ENCODE measurements at places on chromosomes 13 and 19. TPM values are rescaled to one million over a fixed set of nuclear protein-coding genes. Genes with fewer than 3 reads are reported as not detected.

Gene DUXA
- not detected for total RNA-seq

DNA sequence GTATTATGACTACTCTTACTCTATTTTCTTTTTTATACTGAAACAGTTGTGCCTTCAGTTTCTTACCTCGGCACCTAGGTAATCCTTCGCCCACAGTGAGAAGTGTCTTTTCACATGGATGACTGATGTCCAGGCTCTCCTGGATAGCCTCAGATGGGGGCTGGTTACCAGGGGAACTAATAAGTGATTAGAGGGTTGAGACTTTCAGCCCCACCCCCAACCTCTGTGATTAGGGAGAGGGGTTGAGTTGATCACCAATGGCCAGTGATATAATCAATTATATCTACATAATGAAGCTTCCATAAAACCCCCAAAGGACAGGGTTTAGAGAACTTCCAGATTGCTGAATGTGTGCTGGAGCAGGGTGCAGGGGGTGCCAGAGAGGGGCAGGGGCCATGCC lies 43.0 kb upstream of the GPR183 start:
- DNase-seq: no peak

DNA sequence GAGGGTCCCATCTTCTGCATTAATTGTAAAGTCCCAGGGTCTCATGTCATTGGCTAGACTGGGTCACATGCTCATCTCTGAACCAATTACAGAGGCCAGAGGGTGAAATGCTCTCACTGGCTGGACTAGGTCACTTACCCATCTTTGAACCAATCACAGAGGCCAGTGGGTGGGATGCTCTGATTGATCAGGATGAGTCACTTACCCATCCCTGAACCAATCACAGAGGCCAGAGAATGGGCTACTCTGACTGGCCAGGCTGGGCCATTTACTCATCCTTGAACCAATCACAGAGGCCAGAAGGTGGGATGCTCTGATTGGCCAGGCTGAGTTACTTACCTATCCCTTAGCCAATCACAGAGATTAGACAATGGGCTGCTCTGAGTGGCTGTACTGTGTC lies 5.3 kb downstream of the MISP start:
- DNase-seq: peak; percentile 48

DNA sequence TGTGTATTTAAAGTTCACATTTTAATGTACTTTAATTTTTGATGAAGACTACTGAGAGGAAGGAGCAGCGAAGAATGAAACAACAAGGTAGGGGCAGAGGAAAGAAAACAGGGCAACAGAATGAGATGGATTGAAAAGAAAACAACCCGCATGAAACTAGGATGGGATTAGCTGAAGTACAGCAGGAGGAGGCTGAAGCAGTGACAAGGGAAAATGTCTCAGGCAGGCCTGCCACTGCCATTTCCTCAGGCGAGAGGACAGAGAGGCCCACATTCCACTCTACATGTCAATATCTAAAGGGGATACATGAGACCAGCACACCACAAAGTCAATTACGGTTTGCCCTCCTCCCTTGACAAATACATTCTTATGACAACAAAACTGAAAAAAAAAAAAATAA lies 1703.2 kb downstream of the EFNB2 start:
- no peak for DNase-seq

DNA sequence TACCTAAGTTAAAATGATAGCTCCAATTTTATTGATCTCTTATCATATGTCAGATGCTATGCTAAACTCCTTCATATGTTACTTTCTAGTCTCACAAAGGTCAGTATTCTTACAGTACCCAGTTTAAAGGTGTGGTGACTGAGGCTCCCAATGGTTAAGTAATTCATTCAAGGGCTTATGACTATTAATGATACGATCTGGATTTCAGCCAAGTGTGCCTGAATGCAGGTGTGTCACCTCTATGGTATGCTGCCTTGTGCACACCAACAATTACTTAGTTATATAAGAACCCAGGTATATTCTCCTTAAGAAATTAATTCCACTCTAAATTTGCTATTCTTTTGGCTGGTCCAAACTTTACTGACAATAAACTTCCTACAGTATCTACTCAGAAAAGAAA lies 84.6 kb upstream of the TRPC4 start:
- DNase-seq: no peak

DNA sequence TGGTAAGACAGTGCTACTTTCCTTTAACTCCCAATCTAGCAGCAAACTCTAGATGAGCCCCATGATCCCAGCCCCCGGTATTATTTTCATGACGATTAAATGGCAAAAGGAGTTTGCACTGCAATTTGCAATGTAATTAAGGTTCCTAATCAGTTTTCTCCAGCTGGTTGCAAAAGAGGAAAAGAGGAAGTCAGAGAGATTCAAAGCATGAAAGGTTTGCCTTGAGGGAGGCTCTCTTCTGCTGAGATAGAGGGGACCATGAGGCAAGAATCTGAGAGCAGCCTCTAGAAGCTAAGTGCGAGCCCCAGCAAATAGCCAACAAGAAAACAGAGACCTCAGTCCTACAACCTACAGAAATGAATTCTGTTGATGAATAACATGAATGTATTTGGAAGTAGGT lies 527.1 kb downstream of the UQCRFS1 start:
- DNase-seq: no peak

DNA sequence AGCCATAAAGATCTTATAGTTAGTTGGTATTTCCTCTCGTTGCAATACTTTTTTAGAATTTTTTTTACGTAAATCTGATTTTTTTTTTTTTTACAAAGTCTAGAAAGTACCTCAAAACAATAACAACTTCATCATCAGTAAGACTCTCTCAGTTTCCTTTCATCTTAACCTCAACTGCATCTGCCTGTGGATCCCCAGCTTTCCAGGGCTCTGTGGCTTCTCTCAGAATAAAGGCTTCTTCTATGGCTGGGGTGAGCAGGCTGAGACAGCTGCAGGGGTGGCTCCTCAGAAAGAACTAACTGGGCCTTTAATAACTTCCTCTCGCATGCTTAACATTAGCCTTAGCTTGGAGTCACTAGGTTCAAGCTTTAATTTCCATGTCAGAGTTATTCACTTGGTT lies 4.2 kb downstream of the ZNF506 start:
- no peak for DNase-seq

- no peak for DNase-seq
Observed at GRCh38 chr13:90591927-90592268, 755.6 kb upstream of the MIR17HG start.

DNA sequence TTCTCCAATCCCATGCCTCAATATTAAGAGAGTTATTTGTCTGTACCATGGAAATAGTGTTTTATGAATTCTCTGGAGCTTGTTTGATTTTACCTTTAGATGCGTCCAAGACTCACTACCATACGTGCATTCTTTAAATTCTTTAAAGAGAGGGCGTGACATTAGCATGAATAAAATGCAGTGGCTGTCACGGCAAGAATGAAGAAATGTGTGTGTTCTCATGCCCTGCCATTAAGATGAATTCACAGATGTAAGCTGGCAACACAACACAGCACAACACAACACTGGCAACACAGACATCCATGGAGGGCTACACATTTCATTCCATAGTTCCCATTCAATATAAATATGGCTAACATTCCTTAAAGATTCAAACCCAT lies 213.4 kb downstream of the ENOX1 start:
- no peak for DNase-seq

GRCh38 chr19:30969591-30969990 lies 379.6 kb downstream of the TSHZ3 start:
- no peak for DNase-seq

- no peak for DNase-seq
Observed at GRCh38 chr19:35293808-35294207, 1.8 kb downstream of the MAG start.

DNA sequence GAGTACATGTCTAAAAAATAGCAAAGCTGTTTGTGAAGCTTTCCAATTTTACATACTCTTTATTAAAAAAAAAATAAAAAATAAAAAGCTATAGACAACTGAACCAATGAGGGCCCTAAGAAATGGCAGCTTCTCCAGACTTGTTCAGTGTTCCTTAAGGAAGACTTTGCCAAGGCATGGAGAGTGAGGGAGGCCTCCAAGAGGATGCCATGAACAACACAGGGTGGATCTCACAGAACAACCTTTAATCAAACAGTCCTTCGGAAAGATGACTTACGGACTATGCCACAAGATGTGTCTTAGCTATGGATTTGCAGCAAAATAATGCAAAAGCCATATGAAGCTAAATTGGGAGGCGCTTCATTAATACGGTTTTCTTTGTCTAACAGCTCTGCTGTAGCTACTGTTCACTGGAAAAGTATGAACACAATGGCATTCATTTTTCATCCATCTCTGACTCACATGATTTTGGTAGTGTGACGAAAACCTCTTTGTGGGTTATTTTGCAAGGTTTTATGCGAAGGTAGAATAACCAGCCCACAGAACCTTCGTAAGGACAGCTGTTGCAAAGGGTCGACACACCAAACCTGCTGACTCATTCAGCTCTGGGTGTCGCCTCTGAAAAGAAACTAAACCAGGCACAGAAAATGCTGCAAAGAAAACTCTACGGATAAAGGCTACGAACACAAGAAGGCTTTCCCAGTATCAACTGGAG lies 27.7 kb downstream of the EFNB2 start:
- no peak for DNase-seq

DNA sequence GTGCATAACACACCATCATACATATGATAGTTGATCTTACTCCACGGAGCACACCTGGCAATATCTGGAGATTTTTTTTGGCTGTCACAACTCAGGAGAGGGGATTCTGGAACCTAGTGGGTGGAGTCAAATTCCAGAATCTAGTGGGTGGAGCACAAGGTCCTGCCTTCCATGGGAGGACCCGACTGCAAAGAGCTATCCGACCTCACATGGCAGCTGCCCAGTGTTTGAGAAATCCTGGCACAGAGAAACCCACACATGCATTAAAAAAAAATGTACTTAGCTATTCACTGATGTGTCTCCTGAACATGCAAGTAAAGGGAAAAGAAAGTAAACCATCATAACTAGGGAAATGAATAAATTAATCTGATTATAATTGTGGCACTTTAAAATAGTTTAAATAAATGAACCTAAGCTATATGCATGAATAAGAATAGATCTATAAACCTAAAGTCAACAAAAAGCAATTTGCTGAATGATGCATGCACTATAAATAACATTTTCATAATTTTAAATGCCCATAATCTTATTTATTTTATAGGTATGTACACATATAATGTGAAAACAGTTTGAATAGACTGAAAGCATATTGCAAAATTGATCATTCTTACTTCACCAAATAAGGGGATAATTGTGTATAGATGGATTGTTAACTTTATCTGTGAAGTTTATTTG lies 300.3 kb downstream of the MYO16 start:
- peak; percentile 64 for DNase-seq

DNA sequence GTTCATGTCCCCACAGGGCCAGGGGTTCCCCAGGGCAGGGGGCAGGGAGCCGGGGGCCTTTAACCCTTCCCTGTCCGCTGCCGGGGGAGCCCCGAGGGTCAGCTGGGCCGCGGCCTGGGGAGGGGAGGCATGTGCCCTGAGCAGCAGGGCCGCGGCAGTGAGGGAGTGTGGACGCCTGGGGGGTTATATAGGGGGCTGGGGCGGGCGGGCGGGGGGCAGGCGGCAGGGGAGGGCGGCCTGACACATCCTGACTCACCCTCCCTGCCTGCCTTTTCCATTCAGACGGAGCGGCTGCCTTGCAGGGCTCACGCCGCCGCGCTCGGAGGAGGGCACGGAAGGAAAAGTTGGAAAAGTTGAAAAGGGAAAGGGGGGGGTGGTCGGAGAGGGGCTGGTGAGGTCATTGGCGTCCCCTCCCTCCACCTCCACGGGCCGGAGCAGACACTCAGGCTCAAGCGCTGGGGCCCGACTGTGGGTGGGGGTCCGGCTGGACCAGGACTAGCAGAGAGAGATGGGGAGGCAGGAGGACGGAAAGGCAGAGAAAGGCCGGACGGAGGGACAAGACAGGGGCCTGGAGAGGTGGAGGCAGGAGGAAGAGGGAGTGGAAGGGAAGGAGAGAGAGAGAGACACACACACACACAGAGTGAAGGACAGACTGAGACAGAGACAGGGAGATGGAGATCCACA lies at the start of gene IL11:
TSS of gene IL11 (minus strand) at position 159 of the 684 bp plus-strand sequence. CDS start at position 6, 153 bp downstream.
- DNase-seq: peak; percentile 39

GRCh38 chr19:56670401-56670960 lies 1.1 kb downstream of the ZNF835 start:
- DNase-seq: no peak
